ENCODE measurements at places on chromosomes 2 and 18.

DNA sequence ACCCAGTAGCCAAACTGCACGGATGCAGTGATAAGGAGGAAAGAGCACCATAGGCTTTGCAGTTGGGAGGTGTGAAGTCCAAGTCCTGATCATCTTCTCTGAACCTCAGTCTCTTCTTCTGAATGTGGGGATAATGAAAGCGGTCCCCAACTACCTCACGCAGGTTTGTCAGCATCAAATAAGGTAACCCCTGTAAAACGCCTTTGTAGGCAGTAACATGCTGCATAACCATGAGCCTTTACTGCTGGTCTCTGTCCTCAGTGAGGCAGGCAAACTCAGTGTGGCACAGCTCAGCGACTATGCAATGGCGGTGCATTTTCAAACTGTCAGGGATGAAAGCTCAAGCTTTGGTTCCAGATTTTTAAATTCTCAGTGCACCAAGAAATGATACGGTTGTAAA, 46.1 kb downstream of the DNMT3A start:
- DNase-seq: no peak

- DNase-seq: no peak
These were observed 139.4 kb downstream of the MTCL1 start for GRCh38 chr18:8844721-8845148.

- DNase-seq: no peak
These were observed 56.2 kb upstream of the SLC16A14 start for GRCh38 chr2:230124757-230125431.

- no peak for DNase-seq
These were observed 116.1 kb upstream of the ZNF516 start for GRCh38 chr18:76610933-76611749.

GRCh38 chr18:36543991-36544725, 246.6 kb downstream of the FHOD3 start:
- no peak for DNase-seq

Data from GM04504 (cell line).